KG1 (cell line): ENCODE measurements at places on chromosomes 3 and 15.

GRCh38 chr3:187836823-187837770, 91.8 kb upstream of the BCL6 start:
- no peak for DNase-seq

DNA sequence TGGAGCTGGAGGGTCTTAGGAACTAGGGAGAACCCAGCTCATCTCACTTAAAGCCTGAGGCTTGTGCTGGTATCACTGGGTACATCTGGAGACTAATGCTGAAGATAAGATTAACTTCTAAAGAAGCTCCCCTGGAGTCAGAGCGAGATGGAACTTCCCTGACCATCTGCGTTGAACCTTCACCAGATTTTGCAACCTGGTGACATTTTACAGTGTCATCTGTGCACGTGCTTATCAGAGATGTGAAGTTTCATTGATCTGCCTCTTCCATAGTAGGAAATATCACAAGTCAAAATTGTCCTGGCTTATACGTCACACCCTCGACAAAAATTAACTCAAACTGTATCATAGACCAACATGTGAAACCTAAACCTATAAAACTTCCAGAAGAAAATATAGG, 395.5 kb downstream of the SHQ1 start:
- DNase-seq, result no peak

DNA sequence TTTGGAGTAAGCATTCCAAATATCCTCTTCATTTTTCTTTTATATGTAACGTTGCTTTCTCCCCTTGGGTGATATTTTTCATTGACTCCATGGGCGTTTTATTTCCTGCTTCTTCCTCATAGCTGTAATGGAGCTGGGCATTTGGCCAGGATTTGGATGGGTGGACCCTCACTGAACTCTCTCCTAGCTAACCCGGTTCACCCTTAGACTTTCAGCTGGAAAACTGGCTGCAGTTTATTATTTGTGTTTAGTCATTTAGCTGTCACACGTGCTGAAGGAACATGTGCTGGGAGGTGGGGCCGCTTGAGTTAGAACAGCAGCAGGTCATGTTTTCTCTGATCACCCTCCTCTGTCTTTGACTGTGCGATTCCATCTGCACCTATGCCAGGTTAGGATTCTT, 407.6 kb downstream of the ZIC1 start:
- DNase-seq, result no peak

DNA sequence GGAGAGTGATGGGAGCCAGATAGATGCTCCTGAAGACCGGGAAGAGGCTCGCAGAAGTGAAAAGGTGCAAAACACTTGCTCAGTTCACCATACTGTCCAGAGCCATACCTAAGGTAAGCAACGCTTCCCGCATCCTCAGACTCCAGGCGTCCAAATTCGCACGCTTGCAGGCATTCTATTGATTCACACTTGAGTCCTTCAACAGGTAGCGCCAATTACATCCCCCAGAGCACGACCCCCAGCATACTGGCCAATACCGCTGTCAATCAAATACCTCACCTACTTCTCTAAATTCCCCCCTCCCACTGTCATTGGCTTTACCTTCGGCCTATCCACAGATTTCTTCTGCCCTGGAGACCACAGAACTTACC, 361 bp upstream of the STXBP5L start:
- DNase-seq, result no peak

GRCh38 chr15:82832601-82833361, 23.4 kb downstream of the WHAMM start:
- DNase-seq, result no peak

DNA sequence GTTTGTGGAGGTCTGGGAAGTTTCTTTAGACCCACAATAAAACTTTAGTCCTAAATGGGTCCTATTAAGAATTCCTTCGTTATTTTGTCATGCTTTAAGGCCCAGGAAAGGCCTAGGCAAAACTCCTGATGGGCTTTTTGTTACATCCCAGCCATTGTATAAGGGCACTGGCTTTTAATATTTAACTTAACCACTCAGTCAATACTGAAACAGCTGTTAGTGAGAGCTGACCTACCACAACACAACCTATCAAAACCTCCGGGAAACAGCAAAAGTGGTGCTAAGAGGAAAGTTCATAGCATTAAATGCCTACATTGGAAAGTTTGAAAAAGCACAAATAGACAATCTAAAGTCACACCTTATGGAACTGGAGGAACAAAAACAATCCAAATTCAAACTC, 39.6 kb downstream of the ALCAM start:
- DNase-seq, result no peak

DNA sequence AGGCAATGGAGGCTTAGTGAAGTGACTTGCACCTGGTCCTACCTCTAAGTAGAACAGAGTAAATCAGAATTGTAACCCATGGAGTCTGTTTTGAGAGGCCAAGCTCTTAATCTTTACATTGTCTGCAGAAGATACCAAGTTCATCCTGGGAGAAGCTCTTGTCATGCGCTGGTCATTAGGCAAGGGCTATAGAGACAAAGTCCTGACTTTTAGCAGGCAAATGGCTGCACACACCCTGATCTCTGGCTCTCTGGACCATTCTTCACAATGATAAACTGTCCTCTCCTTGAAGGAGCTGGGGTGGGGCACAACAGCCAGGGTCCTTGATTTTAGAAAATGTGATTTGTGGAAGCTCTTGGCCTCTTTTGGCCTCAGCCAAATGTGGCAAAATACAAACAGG, 65.4 kb downstream of the MCTP2 start:
- no peak for DNase-seq

GRCh38 chr3:161038725-161039124, 66.4 kb downstream of the B3GALNT1 start:
- no peak for DNase-seq

GRCh38 chr3:61454006-61454585, 107.3 kb upstream of the PTPRG start:
- no peak for DNase-seq

DNA sequence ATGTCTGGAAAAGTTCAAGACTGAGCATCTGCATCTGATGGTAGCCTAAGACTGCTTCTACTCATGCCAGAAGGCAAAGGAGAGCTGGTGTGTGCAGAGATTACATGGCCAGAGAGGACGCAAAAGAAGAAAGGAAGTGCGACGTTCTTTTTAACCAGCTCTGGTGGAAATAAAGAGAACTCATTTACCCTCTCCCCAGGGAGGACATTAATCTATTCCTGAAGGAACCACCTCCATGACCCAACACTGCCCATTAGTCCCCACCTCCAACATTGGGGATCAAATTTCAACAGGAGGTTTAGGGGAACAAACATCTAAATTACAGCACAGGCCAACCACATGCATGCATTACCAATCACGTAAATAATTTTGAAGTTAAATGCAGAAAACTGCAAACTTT, 1.5 kb upstream of the NCK1 start:
- DNase-seq, result no peak

DNA sequence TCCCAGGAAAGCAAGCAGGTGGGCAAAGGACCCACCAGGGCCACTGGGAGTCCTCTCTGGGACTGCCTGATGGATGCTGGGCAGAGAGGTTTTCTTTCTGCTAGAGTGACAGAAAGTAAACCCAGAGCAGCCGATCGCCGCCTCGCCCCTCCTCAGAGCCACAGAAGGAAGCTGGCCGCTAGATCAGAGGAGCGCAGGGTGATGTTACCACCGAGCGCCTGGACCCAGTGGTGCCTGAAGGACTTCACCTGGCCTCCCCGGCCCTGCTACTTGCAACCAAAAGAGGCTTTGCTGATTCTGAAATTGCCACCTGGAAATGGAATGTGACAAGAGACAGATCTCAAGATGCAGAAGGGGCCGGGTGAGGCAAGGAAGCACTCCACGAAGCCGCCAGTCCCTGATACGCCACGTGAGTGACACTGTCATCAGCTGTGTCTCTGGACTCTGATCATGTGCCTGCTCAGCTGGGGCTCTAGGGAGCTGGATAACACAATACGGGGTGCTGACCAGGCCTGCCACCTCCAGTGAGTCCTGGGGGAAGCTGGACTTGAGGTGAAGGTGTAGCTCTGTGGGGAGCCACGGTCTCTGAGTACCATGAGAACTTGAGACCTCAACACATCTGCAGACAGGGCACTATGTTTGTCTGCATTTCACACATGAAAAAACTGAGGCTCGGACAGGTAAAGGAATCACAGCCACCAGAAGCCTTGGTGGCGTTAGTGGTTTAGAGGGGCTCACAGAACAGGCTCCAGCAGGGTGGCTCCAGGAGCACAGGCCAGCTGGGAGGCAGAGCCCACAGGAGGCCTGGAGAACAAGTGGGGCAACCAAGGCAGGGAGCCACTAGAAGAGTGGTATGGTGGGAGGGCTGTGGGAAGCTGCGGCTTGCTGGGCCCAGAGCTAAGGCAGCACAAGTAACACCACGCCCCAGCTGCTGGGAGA, 137.9 kb upstream of the PRR20G start:
- no peak for DNase-seq

- DNase-seq, result peak; percentile 46
Observed at GRCh38 chr15:69760890-69761568, 308.4 kb downstream of the RPLP1 start.

GRCh38 chr3:173529062-173529711, 131.6 kb downstream of the NLGN1 start:
- no peak for DNase-seq

GRCh38 chr3:6351752-6352151, 509.2 kb upstream of the GRM7 start:
- no peak for DNase-seq

- DNase-seq, result no peak
Observed at GRCh38 chr15:45586601-45587094, 531 bp upstream of the BLOC1S6 start.

DNA sequence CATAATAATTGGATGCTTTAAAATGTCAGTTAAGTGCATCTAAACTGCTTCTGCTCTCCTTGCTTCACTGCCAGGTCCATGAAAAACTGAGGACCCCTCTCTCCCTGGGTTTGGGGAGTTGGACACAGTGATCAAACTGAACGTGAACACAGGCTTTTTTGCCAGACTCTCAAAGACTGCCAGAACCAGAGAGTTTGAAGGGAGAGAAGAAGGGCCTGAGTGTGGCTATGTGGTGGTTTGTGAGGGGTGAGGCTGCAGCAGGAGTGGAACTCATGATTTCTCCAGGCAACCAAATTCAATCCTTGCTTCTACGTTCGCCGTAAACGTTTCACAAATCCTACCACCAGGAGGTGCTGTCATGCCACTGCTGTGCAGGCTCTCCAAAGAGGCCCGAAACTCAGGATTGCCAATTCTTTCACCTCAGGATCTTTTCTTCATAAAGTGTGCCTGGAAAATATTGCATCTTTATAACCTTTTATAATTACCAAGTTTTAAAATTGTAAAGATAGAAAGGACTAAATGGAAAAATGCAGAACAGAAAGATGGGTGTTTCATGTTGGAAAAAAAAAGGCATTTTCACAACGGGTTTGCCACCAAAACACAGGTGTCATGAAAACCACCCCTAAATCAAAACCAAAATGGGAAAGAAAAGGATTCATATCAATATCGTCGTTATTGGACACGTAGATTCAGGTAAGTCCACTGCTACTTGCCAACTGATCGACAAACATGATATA, 19.7 kb downstream of the TM4SF4 start:
- peak; percentile 22 for DNase-seq

DNA sequence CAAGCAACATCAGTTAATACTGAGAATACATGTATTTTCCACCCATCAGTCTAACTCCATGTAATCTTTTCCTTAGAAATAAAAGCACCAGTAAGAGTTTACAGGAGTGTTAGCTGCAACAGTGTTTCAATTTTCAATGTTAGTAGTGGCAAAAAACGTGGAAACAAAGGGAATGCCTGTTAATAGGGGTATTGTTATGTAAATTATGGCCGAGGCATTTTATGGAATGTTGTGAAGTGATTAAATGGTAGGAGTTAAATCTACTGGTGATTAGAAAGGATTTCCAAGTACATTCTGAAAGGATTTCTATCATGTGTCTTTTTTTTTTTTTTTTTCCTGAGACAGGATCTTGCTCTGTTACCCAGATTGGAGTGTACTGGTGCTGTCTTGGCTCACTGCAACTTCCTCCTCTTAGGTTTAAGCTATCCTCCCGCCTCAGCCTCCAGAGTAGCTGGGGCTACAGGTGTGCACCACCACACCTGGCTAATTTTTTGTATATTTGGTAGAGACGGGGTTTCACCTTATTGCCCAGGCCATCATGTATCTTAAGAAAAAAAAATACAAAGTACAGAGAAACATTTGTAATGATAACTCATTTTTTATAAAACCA, 6.6 kb downstream of the ATP6V1A start:
- DNase-seq, result no peak

DNA sequence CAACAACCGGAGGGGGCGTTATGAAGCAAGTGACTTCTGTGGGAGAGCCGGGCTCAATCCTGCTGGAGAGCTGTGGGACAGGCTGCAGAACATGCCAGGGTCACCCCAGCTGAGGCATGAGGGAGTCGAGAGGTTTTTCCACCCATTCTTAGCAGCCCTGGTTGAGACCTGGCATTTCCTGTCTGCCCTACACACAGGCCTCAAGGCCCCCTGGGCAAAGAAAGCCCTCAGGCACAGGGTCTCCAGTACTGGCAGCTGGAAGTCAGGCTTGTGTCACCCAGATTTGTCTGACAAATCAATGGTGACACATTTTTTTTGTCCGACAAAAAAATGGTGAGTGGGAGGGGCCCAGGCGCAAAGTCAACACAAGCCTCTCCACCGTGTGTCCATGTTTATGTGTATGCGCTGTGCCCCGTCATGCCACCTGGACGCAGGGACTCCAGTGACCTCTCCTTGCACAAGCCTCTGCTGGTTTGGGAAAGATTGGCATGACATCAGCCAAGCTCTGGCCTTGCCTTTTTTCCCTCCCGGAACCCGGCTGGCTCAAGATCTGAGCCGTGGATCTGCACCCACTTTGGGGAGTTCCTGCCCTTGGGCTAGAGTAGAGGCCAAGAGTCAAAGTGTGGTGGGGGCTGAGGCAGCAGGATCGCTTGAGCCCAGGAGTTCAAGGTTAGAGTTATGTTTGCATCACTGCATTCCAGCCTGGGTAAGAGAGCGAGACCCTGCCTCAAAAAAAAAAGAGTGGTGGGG, 20.8 kb upstream of the ALAS1 start:
- DNase-seq, result no peak

GRCh38 chr3:55897573-55898224, 410.6 kb upstream of the WNT5A start:
- DNase-seq, result no peak

DNA sequence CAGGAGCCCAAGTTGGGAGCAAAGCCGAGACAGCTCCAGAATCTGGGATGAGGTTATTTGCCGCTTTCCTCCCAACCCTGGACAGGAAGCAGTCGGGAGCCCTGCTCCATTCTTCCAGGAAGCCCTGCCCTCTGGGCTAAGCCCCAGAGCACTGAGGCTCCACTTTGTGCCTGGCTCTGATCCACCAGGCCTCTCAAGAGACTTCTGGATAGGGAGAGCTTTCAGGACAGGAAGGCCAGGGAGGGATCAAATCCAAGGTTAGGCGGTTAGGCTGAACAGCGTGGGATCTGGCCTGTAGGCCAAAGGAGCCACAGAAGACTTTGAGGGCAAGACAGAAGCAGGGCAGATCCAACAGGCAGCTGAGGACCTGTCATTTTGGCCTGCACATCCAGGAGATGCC, 835 bp downstream of the STOML1 start:
- no peak for DNase-seq
